Endothelial cell (in vitro differentiated cells): ENCODE measurements at places on chromosomes 5 and 9. TPM values are rescaled to one million over a fixed set of nuclear protein-coding genes. Genes with fewer than 3 reads are reported as not detected.
A peak's percentile ranks its signal among the peaks of the same experiment; 100 is the strongest.

GRCh38 chr5:141186897-141187512 is at the start of gene PCDHB9:
PCDHB9 (plus strand) TSS chr5:141187161; CDS start chr5:141187319, 158 bp downstream.
- peak; percentile 62 for DNase-seq
- H3K27me3 ChIP-seq = peaks cover 2% of the 10 kb centered on the region
- H3K36me3 ChIP-seq = peaks cover 53% of the 10 kb centered on the region
- peak within 1 kb of the TSS; percentile 98 for H3K27ac ChIP-seq

DNA sequence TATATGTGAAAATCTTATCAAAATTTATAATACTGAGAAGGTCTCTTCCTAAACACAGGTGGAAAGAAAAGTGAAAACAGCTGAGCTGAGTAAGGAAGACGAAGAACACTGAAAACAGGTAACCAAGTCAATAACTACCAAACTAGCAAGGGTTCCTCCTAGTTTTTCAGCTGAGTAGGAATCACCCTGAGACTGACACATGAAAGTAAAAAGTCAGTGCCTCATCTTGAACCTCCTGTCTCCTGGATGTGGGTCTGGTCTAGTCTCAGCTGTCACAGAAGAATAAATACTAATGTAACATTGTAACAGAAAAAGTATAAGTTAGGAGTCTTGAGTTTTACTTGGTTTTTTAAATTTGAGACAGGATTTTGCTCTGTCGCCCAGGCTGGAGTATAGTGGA is 121.0 kb downstream of the MEF2C start:
- H3K27ac ChIP-seq = no peak overlapping the region
- H3K4me1 ChIP-seq = no peaks in the 10 kb centered on the region
- no peaks in the 10 kb centered on the region for H3K27me3 ChIP-seq
- no peak overlapping the region for H3K4me3 ChIP-seq

- H3K27me3 ChIP-seq = peaks cover 6% of the 10 kb centered on the region
- peak overlapping the region; percentile 42 for H3K4me3 ChIP-seq
Observed at GRCh38 chr5:14171046-14171445, 27.9 kb downstream of the TRIO start.

- no peak overlapping the region for H3K27ac ChIP-seq
- peaks cover 4% of the 10 kb centered on the region for H3K4me1 ChIP-seq
- no peak overlapping the region for H3K4me3 ChIP-seq
- H3K27me3 ChIP-seq = no peaks in the 10 kb centered on the region
- H3K36me3 ChIP-seq = no peaks in the 10 kb centered on the region
Observed at GRCh38 chr5:60010328-60010727, 116.8 kb upstream of the PDE4D start.

- H3K27me3 ChIP-seq = no peaks in the 10 kb centered on the region
- no peak overlapping the region for H3K27ac ChIP-seq
- peaks cover 18% of the 10 kb centered on the region for H3K4me1 ChIP-seq
- no peak overlapping the region for H3K4me3 ChIP-seq
Observed at GRCh38 chr5:100553209-100553608, 18.0 kb downstream of the FAM174A start.

DNA sequence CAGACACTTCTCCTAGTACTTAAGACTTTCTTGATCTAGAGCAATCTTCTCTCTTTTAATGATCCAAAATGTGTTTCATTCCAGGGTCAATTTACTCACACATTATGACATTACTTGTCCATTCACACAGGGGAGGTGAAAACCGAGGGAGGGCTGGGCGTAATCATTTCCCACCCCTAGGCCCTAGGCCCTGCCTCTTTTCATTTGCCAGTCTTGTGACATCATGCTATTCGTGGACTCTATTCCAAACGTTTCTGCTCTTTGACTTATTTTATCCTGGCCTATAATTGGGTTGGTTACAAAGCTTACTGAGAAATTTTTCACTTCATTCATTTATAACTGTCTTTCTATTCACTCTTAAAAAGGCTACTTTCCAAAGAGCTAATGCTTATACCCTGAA is 2.4 kb downstream of the DCAF12 start:
- H3K4me3 ChIP-seq = peak overlapping the region; percentile 73
- DNase-seq = no peak
- peaks cover 9% of the 10 kb centered on the region for H3K27me3 ChIP-seq
- peaks cover 46% of the 10 kb centered on the region for H3K4me1 ChIP-seq
- H3K36me3 ChIP-seq = peaks cover 33% of the 10 kb centered on the region

DNA sequence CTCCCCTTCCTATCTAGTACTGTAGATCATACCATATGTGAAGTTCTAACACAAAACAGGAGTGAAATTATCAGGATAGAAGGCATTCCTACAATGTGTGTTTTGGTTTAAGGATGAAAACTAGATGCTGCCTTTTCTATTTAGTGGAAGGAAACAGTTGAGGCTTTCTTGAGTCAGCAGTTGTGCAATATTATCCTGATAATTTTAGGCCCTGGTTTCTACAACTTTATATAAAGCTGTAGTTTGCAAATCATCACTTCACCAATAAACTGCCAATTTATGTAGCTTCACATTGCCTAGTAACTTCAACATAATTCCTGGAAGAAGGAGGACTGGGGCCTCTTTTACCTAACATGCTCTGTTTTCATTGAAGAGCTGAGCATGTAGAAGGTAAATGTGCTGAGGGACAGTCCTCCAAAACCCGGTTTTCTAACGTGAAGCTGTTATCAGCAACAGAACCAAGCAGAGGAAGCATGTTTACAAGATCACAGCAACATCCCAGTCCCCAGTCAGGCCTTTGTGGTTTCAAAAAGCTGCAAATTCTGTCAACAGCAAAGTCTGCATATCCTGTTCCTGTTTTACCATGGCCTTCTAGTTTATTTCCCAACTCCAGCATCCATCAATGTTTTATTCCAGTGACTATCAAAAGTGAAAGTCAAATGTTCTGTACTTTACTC is 513.4 kb upstream of the MEF2C start:
- peaks cover 15% of the 10 kb centered on the region for H3K4me1 ChIP-seq
- H3K27ac ChIP-seq = peak overlapping the region; percentile 30
- H3K27me3 ChIP-seq = no peaks in the 10 kb centered on the region
- H3K36me3 ChIP-seq = no peaks in the 10 kb centered on the region

The GPR151 gene
- total RNA-seq = not detected

The HIGD2A gene
- 88.3 TPM for total RNA-seq
